CD4-positive, CD25-positive, alpha-beta regulatory T cell (primary cell): ENCODE measurements at places on chromosomes 1 and 21.

DNA sequence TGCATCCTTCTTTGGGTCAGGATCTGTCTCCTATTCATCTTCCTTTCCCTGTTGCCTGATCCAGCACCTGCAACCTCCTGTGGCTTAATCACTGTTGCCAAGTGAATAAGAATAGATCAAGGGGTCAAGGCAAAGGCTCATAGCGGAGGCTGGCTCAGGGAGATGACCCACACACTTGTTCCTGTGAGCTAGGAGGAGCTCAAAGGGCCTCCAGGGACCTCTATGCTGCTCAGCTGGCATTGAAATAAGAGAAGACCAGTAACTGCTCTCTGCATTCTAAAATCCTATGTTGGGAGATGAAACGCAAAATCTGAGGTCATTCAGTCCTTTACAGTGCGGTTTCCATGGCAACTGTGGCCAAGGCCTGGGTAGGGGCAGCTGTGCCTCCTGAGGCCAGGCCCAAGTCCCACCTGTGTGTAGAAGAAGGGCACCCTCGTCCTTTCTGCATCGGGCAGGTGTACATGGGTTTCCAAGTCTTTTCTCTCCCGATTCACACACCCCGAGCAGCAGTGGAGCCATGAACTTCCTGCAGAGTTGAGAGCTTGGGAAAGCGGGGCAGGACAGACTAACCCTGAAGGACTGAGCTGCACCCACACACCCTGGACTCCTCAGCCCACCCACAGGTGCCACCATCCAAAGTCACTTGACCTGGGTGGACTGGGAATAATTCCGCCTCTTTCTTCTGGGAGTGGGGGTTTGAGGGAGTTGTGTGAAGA, 27.8 kb upstream of the STUM start:
- DNase-seq: no peak

GRCh38 chr1:94009304-94009703, 100.1 kb upstream of the GCLM start:
- DNase-seq: no peak

- DNase-seq: no peak
These were observed 58.6 kb upstream of the GJB5 start for GRCh38 chr1:34696230-34696629.

GRCh38 chr1:247304031-247304430, 27.6 kb downstream of the ZNF496 start:
- no peak for DNase-seq

DNA sequence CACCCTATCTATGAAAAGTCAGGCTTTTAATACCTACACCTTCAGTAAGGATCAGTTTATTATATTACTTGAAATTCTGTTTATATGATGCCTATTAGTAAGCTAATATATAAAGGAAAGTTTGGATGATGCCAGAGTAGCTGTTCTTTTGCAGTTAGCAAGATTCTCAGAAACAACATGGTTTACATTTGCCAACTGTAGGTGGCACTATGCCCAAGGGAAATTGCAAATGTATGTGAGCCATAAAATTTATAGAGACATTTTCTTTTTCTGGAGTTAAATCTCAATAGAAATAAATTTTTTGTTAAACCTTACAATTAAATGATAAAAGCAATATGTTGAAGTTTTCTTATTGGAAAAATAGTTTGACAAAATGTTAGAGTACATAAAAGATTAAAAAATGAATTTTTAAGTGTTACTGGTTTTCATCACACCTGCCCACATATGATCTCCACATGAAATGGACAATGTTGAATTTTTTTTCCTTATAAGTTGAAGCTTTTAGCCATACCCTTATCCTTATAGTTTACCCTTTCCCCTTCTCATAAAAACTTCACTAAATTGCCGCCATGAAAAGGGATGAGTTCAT, 32.1 kb upstream of the EPHX4 start:
- peak; percentile 65 for DNase-seq

DNA sequence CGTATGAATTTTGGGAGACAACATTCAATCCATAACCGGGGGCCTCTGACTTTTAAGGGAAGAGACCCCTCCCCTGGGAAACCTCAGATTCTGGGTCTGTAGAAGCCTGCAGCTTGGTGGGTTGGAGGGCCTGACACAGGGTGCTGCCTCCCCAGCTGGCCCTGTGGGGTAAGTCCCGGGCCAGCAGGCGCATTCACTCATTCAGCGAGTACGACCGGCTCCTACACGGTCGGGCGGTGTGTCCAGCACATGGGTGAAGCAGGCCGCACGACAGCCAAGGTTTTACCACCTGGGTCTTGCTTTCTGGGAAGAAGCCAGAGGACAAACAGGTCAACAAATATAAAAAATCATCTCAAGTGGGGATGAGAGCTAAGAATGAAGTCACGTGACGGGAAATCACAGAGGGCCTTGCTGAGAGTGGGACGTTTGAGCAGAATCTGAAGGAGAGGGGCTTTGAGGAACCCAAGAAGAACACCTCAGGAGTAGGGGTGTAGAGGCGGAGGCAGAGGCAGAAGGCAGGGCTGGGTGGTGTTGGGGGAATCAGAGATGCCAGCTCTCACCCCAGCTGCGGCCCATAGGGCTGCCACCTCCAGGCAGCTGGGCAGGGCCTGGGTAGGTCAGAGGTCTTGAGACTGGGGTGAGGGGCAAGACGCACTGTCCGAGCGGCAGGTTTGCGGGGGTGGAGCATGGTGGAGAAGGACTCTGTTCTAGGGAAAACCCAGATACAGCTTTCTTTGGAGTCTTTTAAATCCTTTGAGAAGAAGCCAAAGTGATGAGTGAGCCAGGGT, 333.3 kb upstream of the VAMP3 start:
- DNase-seq: no peak
